ENCODE measurements at places on chromosomes 16 and 17.

GRCh38 chr17:78241277-78242023 is 10.0 kb downstream of the TMEM235 start:
- DNase-seq = no peak

GRCh38 chr16:47947723-47948122 is 208.1 kb downstream of the ABCC12 start:
- DNase-seq = no peak

GRCh38 chr17:75208161-75208560 is 2.7 kb downstream of the NUP85 start:
- DNase-seq = no peak

- no peak for DNase-seq
Measured at GRCh38 chr17:7509937-7510336, 25.8 kb downstream of the POLR2A start.

DNA sequence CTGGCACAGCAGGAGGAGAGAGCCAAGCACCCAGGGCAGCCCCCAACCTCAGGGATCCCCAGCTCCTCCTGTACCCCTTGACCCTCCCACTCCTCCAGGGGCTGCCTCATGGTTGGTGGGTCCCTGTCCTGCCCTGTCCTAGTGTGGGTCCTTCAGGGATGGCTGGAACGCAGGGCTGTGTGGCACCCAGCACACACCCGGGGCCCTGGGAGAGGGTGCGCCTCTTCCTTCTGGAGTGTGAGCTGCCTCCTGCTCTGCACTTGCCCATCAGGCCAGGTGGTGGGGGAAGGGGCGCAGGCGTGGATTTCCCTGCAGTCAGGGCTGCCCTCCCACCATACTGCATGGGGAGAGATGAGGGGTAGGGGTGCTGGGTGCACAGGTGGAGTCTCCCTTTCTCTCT is 42.6 kb downstream of the SOCS1 start:
- DNase-seq = no peak

DNA sequence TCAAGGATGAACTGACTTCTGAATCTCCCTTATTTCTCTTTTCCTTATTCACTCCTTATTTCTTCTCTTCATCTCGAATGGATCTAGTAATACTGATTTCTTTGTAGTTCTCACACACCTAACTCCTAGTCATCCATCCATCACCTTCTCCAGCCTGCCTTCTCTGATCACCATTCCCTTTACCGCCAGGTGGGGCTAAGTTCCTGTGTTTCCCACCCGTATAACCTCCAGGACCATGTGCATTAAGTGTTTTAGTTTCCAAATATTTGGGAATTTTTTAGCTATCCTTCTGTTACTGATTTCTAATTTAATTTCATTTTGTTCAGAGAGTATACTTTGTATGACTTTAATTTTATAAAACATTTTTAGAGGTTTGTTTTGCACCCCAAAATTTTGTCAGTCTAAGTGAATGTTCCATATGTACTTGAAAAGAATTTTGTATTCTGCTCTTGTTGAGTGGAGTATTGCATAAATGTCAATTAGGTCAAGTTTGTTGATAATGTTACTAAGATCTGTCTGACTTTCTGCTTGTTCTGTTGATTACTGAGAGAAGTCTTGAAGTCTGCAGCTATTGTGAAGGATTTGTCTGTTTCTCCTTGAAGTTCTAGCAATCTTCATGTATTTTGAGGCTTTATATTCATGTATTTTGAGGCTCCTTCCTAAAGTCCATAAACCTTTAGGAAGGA is 8.8 kb downstream of the BPTF start:
- no peak for DNase-seq

- DNase-seq = no peak
Measured at GRCh38 chr16:83630979-83631378, 176.8 kb upstream of the HSBP1 start.

- peak; percentile 68 for DNase-seq
Measured at GRCh38 chr16:88703486-88704309, 2.5 kb downstream of the RNF166 start.

DNA sequence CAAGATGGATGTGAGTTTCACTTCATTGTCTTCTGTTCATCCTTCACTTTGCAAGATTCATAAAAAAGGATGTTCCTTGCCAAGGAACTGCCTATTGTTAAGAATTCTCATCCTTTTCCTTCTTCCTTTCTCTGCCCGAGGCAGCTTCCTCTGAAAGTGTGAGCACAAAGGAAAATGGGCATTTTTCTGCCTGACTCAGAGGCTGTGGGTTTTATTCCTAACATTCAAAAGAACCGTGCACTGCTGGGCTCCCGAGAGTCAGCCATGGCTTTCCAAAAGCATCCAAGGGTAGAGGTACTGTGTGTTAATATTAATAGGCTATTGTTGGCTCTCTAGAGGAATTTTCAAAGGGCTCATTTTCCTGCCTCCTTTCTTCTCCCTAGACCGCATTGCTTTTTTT is 289.4 kb downstream of the ABCC12 start:
- no peak for DNase-seq

- no peak for DNase-seq
Measured at GRCh38 chr17:9255833-9256232, 234.5 kb downstream of the NTN1 start.

- DNase-seq = no peak
Measured at GRCh38 chr16:4891886-4892216, 44.6 kb downstream of the UBN1 start.

DNA sequence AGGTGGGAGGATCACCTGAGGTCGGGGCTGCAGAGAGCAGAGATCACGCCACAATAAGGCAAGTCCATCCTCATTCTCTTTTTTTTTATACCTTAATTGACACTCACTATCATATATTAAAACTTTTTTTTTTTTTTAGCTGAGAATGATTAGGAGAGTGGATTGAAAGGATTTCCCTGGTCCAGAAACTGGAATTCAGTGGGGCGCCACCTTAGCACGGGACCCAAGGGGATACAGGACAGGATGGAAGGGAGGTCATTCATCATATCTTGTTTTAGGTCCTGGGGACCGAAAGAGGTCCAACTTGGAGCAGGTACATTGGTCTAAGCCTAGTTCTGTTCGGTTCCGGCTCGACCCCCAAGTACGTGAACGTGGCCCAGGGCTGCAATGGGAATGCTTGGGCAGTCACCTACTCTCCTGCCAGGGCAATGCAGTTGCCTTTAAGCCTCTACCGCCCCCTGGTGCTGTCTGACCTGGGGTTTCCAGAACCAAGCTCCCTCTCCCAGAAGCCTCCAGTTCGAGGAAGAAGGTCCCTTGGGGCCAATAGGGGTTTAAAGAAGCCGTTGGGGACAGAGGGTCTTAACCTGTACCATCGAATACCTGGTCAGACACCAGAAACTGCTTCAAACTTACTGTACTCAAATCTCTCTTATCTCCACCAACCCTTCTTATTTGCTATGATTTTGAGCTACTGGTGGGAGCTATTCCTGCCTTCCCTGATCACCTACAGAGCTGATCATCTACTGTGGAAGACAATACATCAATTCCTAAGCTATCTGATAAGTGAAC is 19.9 kb upstream of the GPATCH8 start:
- DNase-seq = peak; percentile 38

GRCh38 chr17:4944163-4944553 is 4.1 kb downstream of the RNF167 start:
- peak; percentile 62 for DNase-seq

GRCh38 chr17:45127207-45127547 is 5.1 kb downstream of the PLCD3 start:
- no peak for DNase-seq

DNA sequence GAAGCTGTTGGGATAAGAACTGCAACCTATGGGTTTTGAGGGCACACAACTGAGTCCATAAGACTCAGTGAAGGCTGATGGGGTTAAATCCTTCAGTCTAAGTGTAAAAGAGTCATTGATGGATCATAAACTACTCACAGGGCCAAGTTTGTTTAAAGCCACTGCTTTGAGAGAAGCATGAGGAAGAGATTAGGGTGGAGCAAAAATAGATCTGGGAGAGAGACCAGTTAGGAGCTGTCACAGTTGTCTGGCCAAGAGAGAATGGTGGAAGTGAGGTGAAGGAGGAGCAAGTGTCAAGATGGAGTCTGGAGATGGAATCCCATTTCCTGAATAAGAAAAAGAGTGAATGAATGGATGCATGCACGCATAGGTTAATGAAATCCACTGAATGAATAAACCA is 379.1 kb upstream of the CDH11 start:
- no peak for DNase-seq

DNA sequence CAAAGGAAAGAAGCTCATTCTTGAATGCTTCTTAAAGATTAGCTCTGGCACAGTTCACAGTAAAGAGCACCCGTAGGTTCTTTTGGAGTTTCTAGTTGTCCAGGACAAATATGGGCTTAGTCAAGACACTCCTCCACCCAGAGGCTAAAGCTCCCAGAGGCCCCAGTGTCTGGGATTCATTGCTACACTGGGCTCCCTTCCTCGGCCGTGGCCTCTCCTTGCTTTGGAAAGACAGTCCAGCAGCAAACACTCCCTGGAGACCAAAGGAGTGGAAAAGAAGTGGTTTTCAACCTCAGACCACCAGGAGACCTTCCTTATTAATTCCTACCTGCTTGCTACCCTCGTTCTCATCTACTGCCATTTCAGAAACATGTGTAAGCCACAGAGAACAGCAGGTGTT is 17.1 kb downstream of the PHB1 start:
- DNase-seq = no peak

- DNase-seq = no peak
Measured at GRCh38 chr17:4854111-4854681, 21.1 kb downstream of the MINK1 start.

DNA sequence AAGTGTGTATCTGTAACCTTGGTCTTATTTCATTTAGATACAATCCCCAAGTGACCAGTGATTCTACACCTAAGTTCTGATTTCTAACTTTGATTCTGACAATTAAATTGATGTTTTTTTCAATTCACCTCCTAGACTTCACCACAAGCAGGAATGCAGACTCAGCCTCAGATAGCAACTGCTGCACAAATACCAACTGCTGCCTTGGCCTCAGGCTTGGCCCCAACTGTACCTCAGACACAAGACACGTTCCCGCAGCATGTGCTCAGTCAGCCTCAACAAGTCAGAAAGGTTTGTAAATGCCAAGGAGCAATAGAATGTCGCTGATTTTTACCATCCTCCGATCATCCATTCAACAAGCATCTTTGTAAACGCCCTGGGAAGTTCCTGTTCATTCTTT is 177.7 kb downstream of the MRTFB start:
- DNase-seq = no peak

- DNase-seq = no peak
Measured at GRCh38 chr17:79162012-79162963, 87.7 kb downstream of the ENGASE start.

DNA sequence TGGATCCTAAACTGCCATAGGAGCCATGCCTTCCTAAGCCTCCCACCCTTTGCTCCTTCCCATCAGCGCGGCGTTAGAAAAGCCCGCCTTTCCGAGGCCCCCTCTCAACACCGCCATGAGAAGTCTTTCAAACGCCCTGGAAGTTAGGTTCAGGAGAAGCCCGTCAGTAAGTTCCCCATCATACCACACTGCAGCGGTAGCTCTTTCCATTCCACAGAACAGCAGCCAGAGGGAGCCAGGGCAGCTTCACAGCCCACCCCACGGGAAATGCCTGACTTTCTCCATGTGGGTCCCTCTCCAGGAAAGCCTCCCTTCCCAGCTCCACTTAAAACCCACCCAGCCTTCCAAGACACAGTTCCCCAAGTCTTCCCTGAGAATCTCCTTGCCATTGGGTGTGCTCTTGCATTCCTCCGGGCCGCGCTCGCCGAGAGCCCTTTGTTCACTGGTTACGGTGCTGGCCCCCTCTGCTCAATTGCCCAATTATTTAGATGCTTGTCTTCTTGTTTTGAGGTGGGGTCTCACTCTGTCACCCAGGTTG is 28.7 kb downstream of the KIAA0513 start:
- no peak for DNase-seq

DNA sequence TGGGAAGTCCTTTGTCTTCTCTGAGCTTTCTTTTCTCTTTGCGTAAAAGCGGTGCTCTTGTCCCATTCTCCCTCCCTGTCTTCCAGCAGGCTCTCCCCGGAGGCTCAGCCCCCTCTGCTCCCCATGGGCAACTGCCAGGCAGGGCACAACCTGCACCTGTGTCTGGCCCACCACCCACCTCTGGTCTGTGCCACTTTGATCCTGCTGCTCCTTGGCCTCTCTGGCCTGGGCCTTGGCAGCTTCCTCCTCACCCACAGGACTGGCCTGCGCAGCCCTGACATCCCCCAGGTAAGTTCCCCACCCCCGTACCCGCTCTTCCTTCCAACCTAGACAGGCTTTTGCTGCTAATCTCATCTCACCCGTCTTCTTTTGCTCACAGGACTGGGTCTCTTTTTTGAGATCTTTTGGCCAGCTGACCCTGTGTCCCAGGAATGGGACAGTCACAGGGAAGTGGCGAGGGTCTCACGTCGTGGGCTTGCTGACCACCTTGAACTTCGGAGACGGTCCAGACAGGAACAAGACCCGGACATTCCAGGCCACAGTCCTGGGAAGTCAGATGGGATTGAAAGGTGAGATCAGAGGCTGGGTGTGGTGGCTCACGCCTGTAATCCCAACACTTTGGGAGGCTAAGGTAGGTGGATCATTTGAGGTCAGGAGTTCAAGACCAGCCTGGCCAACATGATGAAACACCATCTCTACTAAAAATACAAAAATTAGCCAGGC is 1.3 kb downstream of the TMEM219 start:
- no peak for DNase-seq

DNA sequence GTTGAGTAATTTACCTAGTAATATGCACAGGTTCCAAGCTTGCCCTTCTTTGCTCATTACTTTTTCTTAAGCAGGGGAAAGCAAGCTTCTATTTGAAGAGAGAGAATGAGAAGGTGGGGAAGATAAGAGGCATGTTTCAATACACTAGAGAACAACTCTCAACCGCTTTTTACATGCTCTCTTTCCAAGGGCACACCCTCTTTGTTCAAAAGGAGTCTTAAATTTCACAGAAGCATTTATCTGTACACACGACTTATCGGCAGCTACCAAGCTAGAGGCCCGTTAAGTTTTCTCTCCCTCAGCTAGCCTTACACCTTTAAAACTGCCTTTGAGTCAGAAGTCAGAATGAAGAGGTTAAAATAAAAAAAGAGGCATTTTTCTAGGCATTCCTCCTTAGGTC is 79.6 kb downstream of the STH start:
- DNase-seq = no peak

- DNase-seq = no peak
Measured at GRCh38 chr17:78783711-78784324, 1.7 kb upstream of the CYTH1 start.

- DNase-seq = no peak
Measured at GRCh38 chr16:23062524-23062923, 86.7 kb downstream of the USP31 start.

- DNase-seq = no peak
Measured at GRCh38 chr17:57589151-57590034, 155.7 kb downstream of the CCDC182 start.

DNA sequence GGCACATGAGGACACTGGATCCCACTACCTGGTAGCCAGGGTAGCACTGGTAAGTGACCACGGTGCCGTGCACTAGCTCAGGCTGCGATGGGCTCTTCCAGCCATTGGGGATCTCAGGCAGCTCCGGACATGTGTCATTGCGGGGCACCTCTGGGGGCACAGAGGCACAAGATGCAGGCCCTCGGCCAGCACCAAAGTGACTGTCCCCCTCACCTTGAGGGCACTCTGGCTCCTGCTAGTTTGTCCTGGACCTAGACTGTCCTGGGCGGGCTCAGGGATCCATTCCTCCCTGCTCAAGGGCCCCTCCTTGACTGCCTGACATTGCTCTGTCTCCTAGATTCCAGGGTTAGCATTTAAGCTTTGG is 6.7 kb upstream of the PHF12 start:
- no peak for DNase-seq

All from CD4-positive, alpha-beta T cell treated with Interleukin-15 for 4 hours (primary cell).